D721Med (cell line): ENCODE measurements at places on chromosomes 1 and 21.

- DNase-seq: no peak
Measured at GRCh38 chr1:234520908-234521817, 42.2 kb upstream of the TARBP1 start.

DNA sequence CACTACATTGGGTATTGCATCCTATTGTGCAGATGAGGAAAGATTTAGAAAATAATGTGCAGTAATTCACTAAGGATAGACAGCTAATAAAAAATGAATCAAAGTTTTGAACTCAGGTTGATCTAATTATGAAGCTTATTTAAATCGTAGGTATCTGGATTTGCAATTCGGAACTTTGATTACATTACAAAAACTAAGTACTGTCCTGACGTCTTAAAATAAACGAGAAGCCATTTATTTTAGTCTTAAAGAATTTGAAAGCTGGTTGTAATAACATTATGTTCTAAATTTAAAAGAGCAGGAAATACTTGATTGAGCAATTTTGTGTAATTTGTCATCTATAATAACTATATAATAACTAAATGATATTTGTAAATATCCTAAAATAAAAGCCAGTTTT, 235.9 kb downstream of the TPR start:
- DNase-seq: no peak

- DNase-seq: no peak
Measured at GRCh38 chr1:108704496-108704895, 8.2 kb upstream of the FNDC7 start.

GRCh38 chr1:66954208-66954607, 29.4 kb downstream of the MIER1 start:
- no peak for DNase-seq

GRCh38 chr1:245463392-245464165, 308.8 kb downstream of the KIF26B start:
- no peak for DNase-seq

DNA sequence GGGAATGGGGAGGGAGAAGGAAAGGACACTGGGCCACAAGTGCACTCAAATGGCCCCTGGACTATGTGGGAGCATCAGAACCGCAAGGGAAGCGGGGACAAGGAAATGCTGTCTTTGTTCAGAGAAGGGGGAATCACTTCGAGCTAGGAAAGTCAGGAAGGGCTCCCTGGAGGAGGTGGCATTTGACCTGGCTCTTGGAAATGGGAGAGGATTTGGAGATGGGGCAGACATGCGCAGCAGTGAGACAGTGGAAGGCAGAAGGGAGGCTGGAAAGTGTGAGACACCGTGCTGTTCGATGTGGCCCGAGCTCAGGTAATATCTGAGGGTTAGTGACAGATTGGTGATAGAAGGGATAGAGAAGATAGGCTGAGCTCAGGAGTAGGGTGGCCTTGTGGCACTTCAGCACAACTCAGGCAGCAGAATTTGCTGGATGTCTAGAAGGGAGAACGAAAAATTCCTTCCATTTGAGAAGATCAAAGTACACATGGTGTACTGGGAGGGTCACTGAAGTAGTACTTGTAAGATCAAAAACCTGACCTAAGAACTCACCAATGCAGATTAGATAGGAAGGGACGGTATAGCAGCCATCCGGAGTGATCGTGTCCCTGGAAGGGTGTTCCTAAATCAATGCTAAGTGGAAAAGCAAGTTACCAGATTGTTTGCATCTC, 25.4 kb downstream of the SLC1A7 start:
- no peak for DNase-seq

DNA sequence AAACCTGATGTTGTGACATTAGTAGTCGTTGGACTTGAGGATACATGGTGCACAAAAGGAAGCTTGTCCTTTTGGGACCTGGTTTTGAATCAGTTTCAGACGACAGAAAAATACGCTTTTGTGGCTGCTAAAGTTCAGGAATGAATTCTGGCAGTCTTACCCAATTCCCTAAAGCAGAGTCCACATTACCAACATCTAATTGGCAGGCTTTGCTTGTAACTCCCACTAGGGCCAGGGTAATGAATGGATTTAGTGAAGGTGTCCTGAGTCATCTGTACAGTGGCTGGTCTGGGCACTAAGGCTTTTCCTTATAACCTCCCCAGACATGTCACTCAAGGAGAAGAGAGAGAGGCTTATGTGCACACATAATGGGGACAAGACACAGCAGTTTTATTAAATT, 66.2 kb upstream of the RNPC3 start:
- DNase-seq: no peak

DNA sequence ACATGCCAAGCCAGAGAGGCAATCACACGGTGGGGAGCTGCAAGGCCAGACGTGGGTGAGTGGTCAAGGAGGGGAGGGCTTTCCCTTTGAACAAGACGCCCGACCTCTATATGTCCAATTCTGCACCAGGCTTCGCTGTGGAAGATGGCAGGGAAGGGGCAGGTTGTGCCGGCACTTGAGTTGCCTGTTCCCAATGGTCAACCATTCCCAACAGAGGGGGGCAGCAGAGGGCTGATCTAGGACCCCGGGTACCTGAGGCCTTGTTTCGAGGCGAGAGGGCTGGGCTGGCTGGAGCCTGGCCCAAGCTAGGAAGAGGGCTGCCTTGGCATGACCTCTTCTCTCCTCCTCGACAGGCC, 64.9 kb downstream of the TMEM53 start:
- DNase-seq: no peak

- DNase-seq: no peak
Measured at GRCh38 chr1:6930732-6931300, 145.6 kb downstream of the CAMTA1 start.

DNA sequence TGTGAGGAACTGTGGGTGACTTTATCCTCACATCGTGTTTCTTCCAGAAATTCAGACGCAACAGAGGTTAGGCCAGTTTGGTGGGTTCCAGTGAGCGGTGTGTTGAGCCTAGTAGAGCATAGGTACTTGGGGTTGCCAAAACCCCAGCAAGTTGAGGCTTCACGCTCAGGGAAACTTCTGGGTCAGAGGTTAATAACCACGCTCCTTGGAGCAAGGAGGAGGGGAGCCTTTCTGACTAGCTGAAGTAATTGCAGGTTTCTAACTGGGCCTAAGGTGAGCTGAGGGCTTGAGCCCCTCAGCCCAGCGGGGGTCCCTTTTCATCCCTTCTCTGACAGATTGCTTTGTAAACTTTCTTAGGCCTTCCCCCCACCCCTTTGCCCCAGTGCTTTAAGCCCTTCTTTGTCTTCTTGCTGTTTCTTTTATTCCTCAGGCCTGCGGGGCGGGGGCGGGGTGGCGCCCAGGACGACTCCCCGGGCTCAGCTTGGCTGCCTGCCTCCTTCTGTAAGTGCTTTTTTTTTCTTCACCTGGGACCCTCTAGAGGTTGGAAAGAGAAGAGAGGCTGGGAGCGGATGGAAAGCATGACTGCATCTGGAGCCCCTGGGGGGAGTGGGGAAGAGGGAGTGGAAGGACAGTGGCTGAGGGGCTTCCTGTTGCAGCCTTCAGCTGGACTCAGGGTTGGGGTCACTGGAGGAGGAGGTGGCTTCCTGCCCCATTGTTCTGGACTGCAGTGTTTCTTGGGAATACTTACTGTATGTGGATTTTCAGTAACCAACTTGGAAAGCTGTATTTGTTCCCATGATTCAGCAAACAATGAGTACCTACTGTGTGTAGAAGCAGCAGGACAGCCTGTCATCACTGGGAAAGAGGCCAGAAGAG, 1.3 kb upstream of the ZNF436 start:
- no peak for DNase-seq
